ENCODE measurements at places on chromosomes 2 and 18.
A peak's percentile ranks its signal among the peaks of the same experiment; 100 is the strongest.

DNA sequence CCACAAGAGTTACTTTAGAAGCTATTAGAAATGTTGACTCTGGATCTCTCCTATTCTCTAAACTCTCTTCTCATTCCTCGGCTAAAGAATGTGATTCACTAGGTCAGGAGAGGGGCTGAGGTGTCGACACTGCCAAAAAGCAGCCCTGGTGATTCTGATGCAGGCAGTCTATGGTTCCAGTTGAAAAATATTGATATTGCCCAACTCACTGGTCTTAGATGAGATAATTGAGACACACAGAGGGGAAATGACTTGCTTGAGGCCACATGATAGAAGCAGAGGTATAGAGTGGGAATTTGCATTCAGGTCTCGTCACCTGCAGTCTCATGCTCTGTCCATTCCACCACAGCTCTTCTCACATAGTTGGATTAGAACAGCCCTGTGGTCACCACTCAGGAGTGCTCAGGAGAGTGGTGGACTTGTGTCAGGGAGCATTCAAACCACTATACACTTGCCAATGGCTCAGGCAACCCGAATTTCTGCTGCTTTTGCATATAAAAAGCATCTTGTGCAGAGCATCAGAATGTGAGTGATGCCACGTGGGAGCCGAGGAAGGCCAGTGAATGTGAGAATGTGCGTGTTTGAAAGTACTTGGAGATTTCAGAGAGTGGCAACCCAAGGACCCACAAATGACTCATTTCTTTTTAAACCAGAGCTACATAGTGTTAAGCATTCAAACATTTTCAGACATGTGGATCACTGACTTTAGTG is 65.1 kb upstream of the CTLA4 start:
- DNase-seq = peak; percentile 45

DNA sequence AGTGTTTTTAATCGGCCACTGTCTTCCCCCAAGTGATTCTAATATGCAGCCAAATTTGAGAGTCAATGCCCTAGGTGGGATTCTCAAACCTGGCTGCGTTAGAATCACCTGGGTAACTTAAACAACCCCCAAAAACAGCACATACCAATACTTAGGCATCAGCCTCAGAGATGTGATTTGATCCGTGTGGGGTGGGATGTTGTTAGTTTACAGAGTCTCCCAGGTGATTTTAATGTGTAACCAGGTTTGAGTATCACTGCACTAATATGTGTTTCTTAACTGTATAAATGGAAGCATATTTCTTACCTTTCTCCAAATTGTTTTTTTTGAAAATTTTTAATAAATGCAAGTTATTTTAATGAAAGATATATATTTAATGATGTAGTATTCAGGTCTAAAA is 135.4 kb downstream of the PLCL1 start:
- DNase-seq = no peak

- DNase-seq = no peak
Observed at GRCh38 chr2:46134531-46135227, 162.5 kb upstream of the EPAS1 start.

GRCh38 chr2:96521219-96521618 is 15.3 kb upstream of the ARID5A start:
- DNase-seq = no peak

DNA sequence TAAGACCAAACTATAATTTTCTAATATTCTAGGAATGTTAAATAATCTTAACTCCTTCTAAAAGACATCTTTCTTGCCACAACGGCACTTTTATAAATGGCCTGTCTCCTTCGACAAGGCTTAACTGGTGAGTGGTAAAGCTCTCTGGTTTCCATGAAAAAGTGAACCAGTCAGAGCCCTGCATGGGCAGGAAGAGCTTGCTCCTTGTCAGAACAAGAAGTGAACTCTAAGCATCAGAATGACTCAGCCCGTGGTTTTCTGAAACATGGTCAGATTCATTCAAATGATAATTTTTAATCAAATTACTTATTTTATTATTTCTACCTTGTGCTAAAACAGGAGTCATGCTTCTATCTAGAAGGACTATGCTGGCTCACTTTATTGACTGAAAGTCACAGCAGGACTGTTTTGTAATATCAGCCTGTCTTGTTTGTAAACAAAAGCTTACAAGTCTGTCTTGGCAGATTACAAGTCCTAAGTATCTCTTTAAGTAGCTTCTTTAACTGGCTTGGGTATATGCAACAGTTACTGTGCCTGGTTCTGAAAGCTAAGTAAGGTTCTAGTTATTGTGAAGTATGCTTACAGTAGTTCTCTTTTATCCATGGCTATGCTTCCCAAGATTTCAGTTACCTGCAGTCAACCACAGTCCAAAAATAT is 245.4 kb downstream of the NAPG start:
- no peak for DNase-seq

DNA sequence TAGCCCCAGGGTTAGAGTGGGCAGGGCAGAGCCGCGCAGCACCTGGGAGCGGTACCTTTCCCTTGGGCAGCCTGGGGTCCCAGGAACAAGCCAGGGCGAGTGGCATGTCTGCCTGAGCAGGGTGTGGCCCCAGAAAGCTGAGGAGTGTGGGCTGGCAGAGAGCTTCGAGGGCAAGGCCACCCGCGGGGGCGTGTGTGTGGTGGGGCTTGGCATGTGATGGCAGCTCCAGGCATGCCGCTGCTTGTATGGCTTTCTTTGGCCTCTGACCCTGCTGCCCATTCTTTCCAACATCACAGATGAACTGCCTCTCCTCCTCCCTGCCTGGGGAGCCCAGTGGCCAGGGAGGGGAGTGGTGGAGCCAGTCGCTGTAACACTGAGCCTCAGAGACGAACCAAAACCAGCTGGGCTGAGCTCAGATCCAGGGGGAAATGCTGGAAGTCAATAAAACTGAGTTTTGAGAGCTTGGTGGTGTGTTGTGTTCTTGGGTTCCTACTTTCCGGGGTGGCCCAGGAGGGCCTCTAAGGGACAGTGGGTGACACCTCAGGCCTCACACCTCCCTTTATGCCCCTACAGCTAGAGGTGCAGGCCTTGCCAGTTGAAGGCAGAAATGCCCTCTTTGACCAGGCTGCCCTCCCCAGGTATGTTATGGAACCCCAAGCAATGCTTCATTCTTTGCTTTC is 7.4 kb downstream of the DNAJB2 start:
- no peak for DNase-seq

- no peak for DNase-seq
Observed at GRCh38 chr18:75031717-75032317, 177.1 kb downstream of the PTGR3 start.

- DNase-seq = no peak
Observed at GRCh38 chr18:66874375-66874774, 270.5 kb upstream of the CDH19 start.

DNA sequence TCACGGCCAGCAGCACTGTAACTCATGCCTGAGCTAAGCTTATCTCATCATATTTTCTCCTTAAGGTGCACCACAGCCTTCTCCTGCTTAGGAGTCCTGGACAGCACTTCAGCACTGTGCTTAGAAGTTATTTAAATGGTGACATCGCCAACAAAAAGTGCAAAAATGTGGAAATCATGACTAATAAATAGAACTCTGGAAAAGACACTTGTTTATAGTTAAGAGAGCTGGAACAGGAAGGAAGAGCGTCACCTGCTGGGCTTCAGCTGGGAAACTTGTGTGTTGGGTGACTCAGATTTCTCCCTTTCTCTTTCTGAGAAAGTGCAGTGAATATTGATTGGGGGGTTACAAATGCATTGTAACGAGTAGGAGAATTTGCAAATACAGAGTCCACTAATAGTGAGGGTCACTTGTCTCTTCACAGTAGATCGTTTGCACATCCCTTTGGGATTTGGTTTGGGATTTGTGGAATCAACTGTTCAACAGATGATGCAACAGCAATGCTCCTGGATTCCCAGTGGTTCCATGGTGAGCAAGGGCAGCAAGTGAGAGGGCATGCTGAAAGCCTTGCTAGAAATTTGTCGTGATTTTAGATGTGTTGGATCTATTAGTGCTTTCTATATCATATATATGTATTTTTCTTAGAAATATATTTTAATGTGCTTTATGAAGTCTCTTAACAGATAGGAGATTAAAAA is 84.2 kb downstream of the DOK6 start:
- DNase-seq = no peak

GRCh38 chr2:119711352-119711751 is 32.4 kb downstream of the TMEM177 start:
- no peak for DNase-seq

DNA sequence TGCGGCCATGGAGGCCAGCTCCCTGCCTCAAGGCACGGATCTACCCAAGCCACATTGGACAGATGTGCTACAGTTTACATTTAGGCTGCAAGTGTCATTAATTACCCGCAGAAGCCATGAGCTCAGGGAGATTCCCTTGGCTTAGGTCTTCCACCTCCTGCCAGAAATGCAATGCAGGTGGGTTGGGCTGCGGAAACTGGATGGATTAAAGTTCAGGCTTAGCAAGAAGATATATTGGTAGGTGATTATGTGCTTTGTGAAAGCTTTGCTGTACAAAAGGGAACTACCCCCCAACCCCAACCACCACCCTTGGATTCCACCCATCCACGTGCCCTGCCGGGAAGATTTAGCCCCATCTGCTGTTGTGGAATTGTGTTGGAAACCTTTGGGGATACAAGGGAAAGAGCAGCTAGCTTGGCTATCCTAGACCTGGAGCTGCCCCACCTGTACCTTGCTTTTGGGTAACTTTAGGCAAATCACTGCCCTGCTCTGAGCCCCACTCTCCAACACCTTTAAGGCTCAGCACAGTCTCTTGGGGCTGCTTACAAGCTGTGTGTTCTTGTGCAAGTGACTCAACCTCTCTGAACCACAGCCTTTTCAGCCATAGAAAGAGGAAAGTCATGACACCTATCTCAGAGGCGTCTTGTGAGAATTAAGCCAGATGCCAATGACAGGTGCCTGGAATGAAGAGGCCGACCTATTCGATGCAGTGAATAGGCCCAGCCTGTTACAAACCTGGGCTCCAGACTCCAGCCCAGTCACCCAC is 141.6 kb upstream of the GLI2 start:
- no peak for DNase-seq

GRCh38 chr2:196259507-196260481 is 88.4 kb upstream of the STK17B start:
- no peak for DNase-seq

- no peak for DNase-seq
Observed at GRCh38 chr2:15623481-15623796, 31.8 kb downstream of the DDX1 start.

- DNase-seq = no peak
Observed at GRCh38 chr2:55155764-55156281, 76.3 kb downstream of the CLHC1 start.

DNA sequence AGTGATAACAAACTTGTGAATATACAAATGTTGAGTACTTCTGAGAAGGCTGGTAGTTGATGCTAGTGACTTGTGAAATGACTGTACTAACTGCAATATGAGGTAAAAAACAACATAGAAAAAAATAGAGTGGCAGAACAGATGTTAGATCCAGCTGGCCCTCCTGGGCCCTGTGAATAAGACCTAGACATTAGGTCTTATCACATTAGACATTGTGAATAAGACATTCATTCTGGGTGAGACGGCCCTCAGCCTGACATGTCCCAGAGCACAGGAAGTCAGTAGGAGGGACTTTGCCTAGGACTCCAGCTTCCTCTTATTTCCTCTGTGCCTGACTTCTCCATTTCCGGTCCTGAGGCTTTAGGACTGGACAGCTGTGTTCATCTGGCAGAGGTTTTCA is 22.9 kb downstream of the DOK1 start:
- no peak for DNase-seq

GRCh38 chr2:120960770-120961366 is 225.2 kb downstream of the GLI2 start:
- DNase-seq = no peak

DNA sequence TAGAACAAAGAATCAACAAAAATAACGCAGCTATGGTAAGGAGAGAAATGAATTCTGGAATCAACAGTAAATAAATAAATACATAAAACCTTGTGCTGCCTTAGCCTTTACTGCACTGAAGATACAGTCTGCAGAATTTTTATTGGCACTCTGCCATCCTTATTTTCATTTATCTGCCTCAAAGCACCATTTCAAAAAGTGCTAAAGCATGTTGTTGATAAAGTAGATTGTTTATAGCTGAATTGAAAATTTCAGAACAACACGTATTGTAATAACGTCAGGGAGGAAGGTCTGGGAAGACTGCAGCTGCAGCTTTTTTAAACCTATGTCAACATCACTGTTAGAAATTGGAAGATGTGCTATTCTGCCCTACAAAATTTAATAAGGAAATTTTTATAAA is 787.2 kb downstream of the PLCL1 start:
- no peak for DNase-seq

DNA sequence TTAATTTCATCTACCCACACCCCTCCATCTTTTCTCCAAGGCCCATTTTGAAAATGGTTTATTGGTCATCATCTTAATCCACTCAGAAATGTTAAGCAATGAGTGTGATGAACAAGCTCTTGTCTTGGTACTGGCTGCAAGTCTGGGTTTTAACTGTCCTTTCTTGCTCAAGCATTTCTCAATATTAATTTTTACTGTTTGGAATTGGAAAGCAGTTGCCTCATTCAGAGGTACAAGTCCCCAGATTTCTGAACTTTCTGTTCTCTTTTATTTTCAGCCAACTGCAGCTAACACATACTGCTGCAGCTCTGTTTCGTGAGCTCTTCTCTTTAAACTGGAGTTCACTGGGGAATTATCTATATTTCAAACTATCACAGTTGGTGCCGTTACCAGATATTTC is 99.4 kb upstream of the TEX51 start:
- no peak for DNase-seq

DNA sequence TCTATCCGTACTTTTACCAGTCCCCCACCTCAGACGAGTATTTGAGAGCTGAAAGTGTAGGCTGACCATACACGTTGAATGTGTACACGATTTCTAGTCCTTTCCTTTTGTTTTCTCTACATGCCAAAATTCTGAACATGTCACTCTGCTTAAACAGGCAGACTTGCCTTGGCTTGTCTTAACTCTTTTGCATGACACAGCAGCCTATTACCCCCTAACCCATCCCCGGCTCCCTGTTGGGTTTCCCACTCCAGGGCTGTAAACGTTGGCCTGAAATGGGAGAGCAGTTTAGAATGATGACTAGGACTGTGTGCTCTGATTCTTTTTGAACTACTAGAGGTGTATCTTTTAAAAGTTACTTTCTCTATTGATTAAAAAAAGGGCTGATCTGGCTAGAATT is 19.1 kb downstream of the MTCL1 start:
- DNase-seq = no peak

- DNase-seq = no peak
Observed at GRCh38 chr2:194182888-194183287, 1474.1 kb upstream of the SLC39A10 start.

GRCh38 chr2:54455131-54455562 is 980 bp upstream of the SPTBN1 start:
- no peak for DNase-seq

DNA sequence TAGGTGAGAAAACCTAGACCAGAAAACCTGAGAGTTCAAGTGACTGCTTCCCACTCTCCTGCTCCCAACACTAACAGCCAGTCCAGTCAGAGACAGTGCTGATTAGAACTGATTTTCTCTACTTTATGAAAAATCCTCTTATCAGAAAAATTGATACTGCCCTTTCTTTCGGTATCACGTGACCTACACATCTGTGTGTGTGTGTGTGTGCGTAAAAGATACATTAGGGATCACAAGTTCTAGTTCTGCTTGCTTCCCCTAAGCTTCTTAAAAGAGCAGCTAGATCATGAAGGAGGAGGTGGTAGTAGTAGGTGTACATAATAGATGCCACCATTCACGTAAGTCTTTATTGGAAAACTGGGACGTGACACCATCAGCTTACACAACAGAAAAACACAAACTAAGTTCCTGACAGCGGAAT is 1.5 kb downstream of the ARL5A start:
- DNase-seq = no peak

Data from stimulated activated CD4-positive, alpha-beta T cell treated with anti-CD3 and anti-CD28 coated beads, Interleukin-4, amount 100 ng/mL, for 48 hours (primary cell).